ENCODE measurements at places on chromosomes 16 and 17.

DNA sequence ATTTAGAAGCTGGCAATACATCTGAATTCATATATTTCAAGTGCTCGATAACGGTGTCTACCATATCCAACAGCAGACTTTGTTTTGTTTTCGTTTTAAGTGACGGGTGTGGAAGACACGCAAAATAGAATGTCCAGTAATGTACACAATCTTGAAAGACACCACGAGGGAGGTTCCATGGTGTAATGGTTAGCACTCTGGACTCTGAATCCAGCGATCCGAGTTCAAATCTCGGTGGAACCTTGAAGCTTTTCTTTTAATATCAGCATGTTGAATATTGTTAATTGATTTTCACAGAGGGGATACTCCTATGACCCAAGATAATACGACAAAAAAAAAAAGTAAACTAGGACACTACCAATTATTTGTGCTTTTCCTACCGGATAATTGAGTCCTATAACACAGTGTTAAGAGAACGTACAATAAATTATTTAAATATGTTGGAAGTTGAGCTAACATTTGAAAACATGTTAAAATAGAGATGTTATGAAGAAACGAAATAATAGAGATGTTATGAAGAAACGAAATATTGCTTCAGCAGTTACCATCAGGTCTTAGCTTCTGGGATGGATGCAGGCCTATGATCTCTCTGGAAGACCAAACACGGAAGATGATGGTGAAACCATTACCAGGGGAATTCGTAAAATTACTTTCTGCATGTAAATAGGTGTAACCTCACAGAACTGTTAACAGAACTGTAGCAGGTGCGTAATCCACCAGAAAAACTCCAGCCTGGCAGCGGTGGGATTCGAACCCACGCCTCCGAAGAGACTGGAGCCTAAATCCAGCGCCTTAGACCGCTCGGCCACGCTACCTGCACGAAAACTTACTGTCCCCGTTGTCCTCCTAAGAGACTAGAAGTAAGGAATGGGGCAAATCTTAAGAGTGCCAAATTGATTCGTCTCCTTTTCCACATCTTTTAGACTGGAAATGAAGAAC is 1.5 kb upstream of the ALOXE3 start:
- peak; percentile 93 for DNase-seq

DNA sequence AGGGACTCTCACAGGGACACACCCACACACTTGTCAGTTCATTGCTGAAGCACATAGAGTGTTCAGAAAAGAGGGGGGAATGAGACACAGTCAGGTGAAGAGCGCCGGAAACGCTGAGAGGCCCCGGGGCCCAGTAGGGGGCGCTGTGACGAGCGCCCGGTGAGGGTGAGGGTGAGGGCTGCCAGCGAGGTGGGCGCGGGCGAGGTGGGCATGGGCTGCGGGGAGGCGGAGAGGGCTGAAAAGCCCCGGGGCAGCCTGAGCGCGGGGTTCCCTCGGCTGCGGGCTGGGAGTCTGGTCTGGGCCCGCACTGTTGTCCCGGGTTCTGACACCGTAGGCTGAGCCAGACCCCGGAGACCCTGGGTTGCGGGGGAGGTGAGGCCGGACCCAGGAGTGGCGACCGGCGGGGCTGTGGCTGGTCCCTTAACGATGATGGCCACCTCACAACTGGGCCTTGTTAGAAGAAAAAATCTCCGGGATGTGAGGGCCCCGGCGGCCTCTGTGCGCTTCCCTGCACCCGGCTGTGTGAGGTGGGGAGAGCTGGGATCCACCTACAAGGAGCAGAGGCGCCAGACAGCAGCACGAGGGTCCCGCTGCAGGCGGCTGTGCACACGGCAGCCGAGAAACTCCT is 91.4 kb downstream of the C16orf78 start:
- DNase-seq: no peak

GRCh38 chr16:31072540-31073141 is 1.4 kb downstream of the ZNF668 start:
- peak; percentile 17 for DNase-seq

GRCh38 chr17:78992542-78993212 is 13.0 kb upstream of the LGALS3BP start:
- DNase-seq: no peak

- no peak for DNase-seq
These were observed 18.5 kb downstream of the SLC16A3 start for GRCh38 chr17:82247182-82247823.

GRCh38 chr16:54051821-54052220 is 234.8 kb downstream of the IRX3 start:
- no peak for DNase-seq

DNA sequence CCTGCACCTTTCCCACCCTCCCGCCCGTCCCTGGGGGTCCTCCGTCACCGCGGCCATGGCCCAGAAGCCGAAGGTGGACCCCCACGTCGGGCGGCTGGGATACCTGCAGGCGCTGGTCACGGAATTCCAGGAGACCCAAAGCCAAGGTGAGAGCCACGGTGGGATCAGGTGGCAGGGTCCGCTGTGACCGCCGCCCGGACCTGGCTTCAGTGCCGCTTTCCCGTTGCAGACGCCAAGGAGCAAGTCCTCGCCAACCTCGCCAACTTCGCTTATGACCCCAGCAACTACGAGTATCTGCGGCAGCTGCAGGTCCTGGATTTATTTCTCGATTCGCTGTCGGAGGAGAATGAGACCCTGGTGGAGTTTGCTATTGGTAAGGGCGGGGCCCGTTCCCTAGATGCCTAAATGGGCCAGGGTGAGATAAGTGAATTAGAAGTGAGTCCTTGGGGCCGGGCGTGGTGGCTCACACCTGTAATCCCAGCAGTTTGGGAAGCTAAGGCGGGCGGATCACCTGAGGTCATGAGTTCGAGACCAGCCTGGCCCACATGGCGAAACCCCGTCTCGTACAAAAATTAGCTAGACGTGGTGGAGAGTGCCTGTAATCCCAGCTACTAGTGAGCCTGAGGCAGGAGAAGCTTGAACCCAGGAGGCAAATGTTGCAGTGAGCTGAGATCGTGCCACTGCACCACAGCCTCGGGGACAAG is 617 bp downstream of the ARMC7 start:
- DNase-seq: no peak

- peak; percentile 88 for DNase-seq
These were observed 2.3 kb upstream of the BORCS6 start for GRCh38 chr17:8192070-8192815.

DNA sequence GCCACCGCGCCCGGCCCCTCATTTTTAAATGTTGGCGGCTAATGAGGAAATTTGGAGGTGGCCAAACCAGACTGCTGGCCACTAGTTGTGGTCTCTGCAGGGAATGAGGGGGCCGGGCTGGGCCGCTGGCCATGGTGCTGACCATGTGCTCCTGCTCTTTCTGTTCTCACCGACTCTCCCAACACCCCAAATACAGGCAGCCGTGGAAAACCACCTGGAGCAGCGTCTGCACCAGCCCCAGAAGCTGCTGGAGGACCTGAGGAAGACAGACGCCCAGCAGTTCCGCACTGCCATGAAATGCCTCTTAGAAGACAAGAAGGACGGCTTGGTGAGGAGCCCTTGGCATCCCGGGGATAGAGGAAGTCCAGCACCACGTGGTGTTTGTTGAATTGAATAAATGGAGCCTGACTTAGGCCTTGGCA is 21.3 kb downstream of the OTOA start:
- DNase-seq: no peak

DNA sequence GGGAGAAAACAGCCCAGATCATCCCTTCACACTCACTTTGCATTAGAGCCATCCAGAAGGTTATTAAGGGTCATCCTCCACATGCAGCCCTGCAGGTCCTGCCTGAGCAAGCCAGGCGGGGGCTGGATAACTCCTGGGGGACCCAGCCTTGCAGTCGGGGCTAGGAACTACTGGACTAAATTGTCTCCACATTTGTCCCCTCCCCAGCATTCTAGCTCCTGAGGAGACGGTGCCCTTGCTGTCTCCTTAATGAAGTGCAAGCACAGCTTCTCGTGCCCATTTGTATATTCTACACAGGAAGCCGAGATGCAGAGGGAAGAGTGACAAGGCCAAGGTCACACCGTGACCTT is 185.2 kb downstream of the C16orf95 start:
- no peak for DNase-seq

DNA sequence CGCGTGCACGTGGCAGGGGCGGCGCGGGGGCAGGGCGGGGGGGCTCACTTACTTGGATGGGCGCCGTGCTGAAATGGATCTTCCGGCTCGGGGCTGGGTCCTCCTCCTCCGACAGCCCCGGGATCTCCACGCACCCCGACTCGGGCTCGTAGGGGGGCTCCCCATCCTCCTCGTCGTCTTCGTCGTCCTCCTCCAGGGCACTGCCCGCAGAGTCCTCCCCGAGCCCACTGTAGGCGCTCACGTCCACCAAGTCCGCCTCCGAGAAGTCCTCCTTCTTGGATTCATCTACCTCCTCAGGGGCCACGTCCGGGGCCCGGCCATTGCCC is 1.4 kb downstream of the PPP1R9B start:
- DNase-seq: no peak

DNA sequence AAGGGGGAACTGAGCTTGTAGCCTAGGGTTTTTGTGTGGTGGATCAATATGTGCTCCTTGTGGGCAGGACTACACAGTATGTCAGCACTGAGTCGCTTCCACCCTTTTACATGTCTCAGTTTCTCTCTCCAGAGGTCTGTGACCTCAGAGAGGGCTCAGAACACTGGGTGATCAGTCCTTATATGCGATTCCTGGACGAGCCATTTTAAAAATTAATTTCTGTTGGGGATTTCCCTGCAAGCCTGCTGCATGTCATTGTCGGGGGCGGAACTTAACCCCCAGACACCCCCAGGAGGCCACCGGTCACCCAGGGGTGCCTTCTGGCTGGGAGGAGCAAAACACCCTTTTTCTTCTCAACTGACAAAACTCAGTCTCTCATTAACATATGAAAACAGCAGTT is 14.1 kb downstream of the DHRS7B start:
- DNase-seq: no peak

DNA sequence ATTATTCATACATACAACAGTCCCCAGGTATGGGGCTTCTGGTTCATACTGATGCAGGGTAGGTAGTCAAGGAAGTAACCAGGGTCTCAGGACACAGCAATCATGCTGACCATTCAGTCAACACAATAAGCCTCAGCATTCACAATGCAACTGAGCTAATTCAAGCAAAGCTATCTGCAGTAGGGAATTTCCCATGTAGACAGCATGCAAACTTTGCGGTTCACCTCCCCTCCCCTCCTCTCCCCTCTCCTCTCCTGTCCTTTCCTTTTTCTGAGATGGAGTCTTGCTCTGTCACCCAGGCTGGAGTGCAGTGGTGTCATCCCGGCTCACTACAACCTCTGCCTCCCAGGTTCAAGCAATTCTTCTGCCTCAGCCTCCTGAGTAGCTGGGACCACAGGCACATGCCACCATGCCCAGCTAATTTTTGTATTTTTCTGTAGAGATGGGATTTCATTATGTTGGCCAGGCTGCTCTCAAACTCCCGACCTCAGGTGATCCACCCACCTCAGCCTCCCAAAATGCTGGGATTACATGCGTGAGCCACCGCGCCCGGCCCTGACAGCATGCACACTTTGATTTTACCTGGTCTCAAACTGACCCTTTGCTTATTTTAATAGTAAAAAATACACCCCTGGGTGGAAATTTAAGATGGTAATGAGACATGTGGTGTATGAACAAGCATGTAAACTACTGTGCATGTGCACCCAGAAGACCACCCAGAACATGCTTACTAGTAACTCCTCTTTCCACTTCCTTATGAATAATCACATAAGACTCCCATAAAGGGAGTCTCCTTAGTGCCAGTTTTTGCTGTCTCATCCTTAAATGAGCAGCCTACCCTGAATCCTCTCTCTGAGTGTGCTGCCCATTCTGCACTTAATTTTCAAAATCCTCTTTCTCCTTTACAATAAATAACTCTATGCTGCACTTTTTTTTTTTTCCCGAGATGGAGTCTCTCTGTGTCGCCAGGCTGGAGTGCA is 9.3 kb upstream of the RNF135 start:
- DNase-seq: no peak

- DNase-seq: no peak
These were observed 120.1 kb downstream of the ABCA8 start for GRCh38 chr17:68835071-68835470.

DNA sequence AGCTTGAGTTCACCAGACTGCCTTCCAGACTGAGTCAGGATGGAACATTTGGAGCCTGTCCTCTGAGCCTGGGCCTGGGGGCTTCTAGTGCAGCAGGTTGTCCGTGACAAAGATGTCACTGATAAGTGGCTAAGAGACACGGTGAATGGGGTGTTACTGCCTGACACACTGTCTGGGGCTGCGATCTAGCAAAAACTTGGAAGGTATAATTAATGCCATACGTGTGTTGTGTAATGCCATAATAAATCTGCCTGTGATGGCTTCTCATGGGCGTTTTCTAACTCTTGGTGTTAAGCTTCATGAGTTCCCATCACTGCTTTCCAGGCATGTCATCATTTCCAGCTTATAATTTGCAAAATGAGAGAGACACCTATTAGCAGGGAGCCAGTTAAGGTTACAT is 215.4 kb downstream of the UTP18 start:
- DNase-seq: no peak

GRCh38 chr17:31394544-31394943 is 3.1 kb downstream of the RAB11FIP4 start:
- peak; percentile 53 for DNase-seq

DNA sequence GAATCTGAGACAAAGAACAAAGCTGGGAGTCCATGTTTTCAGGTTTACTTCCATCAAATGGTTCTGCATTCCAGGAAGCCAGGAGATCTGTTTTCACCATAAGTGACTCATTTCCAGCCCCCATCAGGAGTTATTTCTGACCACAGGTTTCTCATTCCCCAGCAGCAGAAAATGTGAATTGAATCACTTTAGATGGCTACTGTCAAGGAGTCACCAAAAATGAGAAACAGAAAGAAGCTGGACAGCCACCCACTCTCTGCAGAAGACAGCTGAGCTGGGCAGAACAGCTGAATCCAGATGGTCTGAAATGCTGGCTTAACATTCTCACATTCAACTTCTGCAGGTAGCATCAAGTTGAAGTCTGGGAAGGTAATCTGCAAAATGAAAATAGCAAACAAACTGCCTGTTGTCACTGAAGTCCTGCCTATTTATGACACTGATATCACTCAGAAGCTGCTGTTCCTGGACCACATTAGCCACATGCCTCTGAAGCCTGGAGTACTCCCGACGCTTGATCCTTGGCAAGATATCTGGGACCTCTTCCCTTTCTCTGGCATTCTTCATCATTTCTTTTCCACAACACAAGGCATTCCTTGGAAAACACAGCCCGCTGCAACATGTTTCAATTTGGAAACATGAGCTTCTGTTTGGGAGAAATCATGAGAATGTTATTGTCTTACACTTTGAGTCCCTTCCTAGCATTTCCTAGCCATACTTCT is 15.3 kb downstream of the CCL11 start:
- no peak for DNase-seq

DNA sequence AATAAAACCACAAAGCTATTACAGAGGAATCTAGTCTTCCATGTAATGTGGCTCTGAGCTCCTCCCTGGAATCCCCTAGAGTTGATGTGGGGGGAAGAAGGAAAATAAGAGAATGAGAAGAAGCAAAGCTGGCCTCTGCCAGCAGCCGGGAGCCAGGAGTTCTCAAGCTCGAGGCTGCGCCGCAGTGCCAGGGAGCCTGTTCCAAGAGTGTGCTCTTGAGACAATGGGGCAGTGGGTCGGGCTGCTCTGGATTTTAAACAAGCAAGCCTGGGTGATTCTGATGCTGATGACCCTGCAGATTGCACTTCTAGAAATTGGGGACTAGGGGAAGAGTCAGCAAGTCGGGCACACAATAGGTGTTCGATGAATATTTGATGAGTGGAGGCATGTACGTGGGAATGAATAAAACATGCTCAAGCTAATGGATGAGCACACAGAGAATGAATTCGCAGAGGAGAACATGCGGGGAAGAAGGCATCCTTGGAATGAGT is 119.9 kb downstream of the CMIP start:
- DNase-seq: no peak

GRCh38 chr16:2824626-2825025 is 5.5 kb upstream of the ZG16B start:
- DNase-seq: no peak

GRCh38 chr17:51954232-51954765 is 204.2 kb downstream of the CA10 start:
- DNase-seq: no peak

Measured in HT-29 (cell line).